MCF 10A (cell line): ENCODE measurements at places on chromosomes 4 and X. TPM values are rescaled to one million over a fixed set of nuclear protein-coding genes. Genes with fewer than 3 reads are reported as not detected.

DNA sequence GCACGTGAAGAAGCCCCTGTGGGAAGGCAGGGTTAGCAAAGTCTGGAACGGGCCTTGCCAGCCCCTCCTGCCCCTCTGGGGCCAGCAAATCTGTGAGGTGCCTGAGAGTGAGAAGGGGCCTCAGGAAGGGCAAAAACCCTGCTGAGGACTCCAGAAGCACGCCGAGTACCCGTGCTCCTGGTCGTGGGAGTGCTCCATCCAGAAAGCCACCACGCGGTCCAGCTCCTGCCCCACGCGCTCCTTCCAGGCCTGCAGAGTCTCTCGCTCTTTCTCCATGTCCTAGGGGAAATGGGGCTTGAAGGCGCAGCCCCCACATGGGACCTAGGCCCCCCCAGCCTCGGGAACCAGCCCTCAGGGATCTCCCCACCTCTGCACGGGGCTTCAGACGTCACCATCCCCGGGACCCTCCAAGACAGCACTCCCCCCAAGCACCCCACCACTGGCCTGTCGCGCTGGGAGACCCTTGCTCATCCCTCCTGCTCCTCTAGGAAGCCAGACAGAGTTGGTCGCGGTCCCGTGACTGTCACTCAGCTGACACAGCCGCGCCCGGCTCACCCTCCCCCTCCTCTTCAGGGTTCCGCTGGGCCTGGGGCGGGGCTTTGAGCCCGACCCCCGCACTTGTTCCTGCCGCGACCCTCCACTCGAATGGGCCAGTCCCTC, at the start of gene RENBP:
TSS of gene RENBP (minus strand) at position 504 of the 660 bp plus-strand sequence. CDS start at position 471, 33 bp downstream.
- H3K27ac ChIP-seq: no peak within 1 kb of the TSS
- H3K27me3 ChIP-seq: peaks cover 16% of the 10 kb centered on the region
- peaks cover 20% of the 10 kb centered on the region for H3K36me3 ChIP-seq
- no peak within 1 kb of the TSS for H3K4me3 ChIP-seq
- DNase-seq: no peak
- H3K4me1 ChIP-seq: no peaks in the 10 kb centered on the region

DNA sequence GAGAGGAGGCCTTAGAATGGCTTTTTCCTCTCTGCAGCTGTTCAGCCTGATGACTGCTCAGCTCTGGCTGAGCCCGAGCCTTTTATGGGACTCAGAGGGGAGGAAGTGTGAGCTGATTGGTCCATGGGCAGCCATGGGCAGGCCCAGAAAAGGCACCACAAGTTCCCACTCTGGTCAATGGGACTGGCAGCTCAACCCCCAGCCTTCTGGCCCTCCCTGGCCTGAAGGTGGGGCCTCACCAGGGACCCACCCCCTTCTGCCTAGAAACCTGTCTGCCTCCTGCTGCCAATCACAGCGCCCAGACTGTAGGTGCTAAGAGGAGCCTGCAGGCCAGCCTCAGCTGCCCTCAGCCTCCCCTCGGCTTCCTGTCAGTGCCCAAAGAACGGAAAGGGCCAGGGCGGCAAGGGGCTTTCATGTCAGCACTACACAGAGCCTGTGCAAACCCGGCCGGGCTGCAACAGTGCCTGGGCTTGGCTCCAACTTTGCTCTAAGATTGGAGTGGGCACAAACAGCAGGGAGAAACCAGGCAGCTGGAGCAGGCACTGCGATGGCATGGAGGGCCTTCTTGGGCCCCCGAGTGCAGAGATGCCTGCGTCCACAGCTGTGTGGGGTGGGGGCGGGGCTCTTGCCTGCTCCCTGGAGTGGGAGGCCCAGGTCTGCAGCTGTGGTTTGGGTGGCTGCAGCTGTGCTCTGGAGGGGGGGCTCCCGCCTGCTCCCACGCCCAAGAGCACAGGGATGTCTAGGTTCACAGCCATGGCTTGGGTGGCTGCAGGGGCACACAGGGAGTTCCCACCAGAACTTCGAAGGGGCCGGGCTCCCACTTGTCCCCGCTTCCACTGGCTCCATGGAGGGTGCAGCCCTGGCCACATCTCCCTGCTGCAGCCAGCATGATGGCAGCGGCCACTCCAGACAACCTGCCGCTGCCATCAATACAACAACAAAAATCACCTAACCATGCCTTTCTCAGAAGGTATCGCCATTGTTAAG, 92.6 kb downstream of the NXF2 start:
- H3K27ac ChIP-seq: no peak overlapping the region
- no peaks in the 10 kb centered on the region for H3K36me3 ChIP-seq
- peaks cover 13% of the 10 kb centered on the region for H3K27me3 ChIP-seq
- H3K4me3 ChIP-seq: no peak overlapping the region
- no peaks in the 10 kb centered on the region for H3K4me1 ChIP-seq
- DNase-seq: no peak

Gene AKAP4
- total RNA-seq: not detected in 2 replicates

- H3K4me3 ChIP-seq: no peak overlapping the region
- H3K4me1 ChIP-seq: peaks cover 3% of the 10 kb centered on the region
- H3K27ac ChIP-seq: no peak overlapping the region
- no peaks in the 10 kb centered on the region for H3K27me3 ChIP-seq
These were observed 284.7 kb downstream of the CAMK2D start for GRCh38 chr4:113476800-113477199.

GRCh38 chr4:36388710-36389109, 107.3 kb downstream of the DTHD1 start:
- H3K36me3 ChIP-seq: no peaks in the 10 kb centered on the region
- H3K27me3 ChIP-seq: no peaks in the 10 kb centered on the region
- H3K4me1 ChIP-seq: peaks cover 29% of the 10 kb centered on the region
- H3K4me3 ChIP-seq: no peak overlapping the region
- no peak for DNase-seq

GRCh38 chrX:12581546-12581945, 209.7 kb upstream of the PRPS2 start:
- H3K36me3 ChIP-seq: no peaks in the 10 kb centered on the region
- peaks cover 20% of the 10 kb centered on the region for H3K4me1 ChIP-seq
- H3K27ac ChIP-seq: no peak overlapping the region
- H3K4me3 ChIP-seq: no peak overlapping the region

GRCh38 chrX:108091878-108092291, 307 bp downstream of the ATG4A start:
- peaks cover 6% of the 10 kb centered on the region for H3K36me3 ChIP-seq
- no peak overlapping the region for H3K4me3 ChIP-seq
- no peak overlapping the region for H3K27ac ChIP-seq
- DNase-seq: no peak
- H3K4me1 ChIP-seq: no peaks in the 10 kb centered on the region
- H3K27me3 ChIP-seq: peaks cover 41% of the 10 kb centered on the region
